ENCODE measurements at places on chromosomes 3 and 15. TPM values are rescaled to one million over a fixed set of nuclear protein-coding genes. Genes with fewer than 3 reads are reported as not detected.
A peak's percentile ranks its signal among the peaks of the same experiment; 100 is the strongest.

GRCh38 chr3:89098964-89099585, 8.3 kb upstream of the EPHA3 start:
- peak; percentile 61 for DNase-seq

- DNase-seq: peak; percentile 74
Observed at GRCh38 chr3:126858887-126859286, 124.0 kb upstream of the PLXNA1 start.

GRCh38 chr3:106643684-106644161, 733.5 kb upstream of the CCDC54 start:
- no peak for DNase-seq

DNA sequence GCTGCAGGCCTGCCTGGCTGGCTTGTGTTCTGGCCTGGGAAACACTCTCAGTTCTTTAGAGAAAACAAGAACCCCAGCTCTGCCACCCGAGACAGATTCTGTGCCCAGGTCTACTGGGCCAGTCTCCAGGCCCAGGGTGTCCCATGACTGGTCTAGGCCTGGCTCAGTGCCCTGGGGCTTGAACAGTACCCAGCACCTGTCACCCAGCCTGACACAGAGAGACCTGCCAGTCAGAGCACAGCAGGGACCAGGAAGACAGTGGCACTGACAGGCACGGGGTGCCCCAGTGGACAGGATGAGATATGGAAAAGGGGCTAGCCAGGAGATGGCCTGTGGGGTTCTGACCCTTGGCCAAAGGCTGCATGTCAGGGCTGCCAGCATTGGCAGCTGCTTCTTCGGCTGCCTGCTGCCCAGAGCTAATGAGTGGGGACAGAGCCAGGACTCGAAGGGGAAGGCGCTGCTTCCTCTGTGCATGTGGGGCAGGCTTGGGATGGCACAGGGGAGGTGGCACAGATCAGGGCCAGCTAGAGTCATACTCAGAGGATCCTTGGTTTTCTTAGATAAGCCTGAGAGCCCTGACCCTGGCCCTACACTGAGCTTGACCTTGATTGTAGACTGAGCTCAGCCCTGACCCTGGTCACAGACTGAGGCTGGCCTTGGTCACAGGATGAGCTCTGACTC, 15.1 kb downstream of the CCDC33 start:
- peak; percentile 67 for DNase-seq

The P2RY14 gene
- not detected for total RNA-seq

The TICRR gene
- 8.0 TPM for total RNA-seq

GRCh38 chr3:14237457-14237856, 58.8 kb downstream of the LSM3 start:
- DNase-seq: no peak

The PLSCR2 gene
- total RNA-seq: not detected

The UBXN7 gene
- 16.4 TPM for total RNA-seq

DNA sequence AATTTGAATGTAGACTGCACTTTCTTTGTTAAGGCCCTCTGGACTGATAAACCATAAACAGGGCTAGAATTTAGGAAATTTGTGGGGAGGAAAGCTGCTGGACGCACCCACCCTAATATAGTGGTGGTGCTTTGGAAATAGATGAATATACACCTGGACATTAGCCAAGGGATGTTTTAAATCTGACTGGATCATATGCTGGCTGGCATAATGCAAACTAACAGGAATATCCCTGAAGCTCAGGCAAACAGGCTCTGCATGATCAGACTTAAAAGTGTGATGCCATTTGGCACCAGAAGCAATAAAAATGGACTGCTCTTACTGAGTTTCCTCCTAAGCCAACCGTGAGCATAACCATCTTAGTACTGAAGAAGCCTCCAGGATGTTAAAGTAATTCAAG, 465.8 kb upstream of the ROBO1 start:
- no peak for DNase-seq

DNA sequence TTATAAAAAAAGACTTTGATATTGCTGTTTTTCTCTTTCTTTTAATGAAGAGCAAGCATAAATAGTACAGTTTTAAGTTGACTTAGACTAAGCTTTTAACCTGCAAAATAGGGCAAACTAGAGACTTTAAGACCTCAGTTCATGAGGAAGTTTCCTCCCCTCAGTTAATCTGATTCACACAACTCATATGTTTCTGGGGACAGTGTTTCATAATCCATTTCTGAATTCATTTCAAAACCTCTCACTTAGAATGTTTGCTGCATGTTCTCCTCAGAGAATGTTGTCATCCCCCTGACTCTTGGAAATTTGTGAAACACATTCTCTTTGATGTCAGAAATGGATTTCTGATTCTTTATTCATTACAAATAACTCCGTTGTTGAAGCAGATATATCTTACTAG, 79.3 kb upstream of the SKOR1 start:
- peak; percentile 46 for DNase-seq

The METTL6 gene
- 26.9 TPM for total RNA-seq

The MAPK6 gene
- total RNA-seq: 67.1 TPM

The NUP210 gene
- total RNA-seq: not detected

Data from LHCN-M2 (cell line).